ENCODE measurements at places on chromosomes 2 and 18.

GRCh38 chr2:188382107-188382506, 90.4 kb downstream of the GULP1 start:
- DNase-seq, result no peak

DNA sequence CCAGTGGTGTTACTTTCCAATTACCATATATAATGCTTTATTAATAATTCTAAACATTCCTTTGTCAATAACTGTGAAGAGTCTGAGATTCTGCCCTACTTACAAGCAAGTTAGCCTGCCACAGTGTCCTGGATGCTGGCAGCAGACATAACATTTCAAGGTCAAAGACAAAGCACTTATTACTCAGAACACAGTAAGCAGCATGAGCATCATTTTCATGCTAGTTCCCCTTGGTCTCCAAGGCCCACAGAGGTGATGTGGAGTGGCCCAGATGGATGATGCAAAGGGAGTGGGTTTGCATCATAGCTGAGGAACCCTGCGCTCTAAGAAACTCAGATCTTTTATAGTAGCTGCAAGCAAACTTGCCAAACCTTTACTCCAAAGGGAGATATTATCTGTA, 349.7 kb downstream of the ZEB2 start:
- no peak for DNase-seq

GRCh38 chr2:40287773-40288172, 164.1 kb downstream of the SLC8A1 start:
- DNase-seq, result no peak

DNA sequence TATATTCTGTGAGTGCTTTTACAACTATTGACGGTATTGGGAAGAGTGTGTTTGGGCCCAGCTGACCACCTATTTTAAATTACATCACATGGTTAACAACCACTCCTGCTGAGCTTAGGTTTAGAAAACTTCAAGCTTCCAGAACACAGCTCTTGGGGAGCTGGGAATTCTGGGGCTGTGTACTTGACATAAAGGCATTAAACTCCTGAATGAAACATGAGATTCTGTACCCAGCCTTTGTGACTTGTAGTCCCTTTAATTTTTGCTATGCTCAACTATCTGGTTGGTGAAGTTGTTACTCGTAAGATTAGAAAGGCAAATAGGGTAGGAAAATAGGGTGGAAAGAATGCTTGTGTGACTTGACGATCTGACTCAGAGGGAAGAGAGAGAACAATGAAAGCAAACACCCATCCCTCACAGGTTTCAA, 66.9 kb downstream of the LTBP1 start:
- DNase-seq, result no peak

DNA sequence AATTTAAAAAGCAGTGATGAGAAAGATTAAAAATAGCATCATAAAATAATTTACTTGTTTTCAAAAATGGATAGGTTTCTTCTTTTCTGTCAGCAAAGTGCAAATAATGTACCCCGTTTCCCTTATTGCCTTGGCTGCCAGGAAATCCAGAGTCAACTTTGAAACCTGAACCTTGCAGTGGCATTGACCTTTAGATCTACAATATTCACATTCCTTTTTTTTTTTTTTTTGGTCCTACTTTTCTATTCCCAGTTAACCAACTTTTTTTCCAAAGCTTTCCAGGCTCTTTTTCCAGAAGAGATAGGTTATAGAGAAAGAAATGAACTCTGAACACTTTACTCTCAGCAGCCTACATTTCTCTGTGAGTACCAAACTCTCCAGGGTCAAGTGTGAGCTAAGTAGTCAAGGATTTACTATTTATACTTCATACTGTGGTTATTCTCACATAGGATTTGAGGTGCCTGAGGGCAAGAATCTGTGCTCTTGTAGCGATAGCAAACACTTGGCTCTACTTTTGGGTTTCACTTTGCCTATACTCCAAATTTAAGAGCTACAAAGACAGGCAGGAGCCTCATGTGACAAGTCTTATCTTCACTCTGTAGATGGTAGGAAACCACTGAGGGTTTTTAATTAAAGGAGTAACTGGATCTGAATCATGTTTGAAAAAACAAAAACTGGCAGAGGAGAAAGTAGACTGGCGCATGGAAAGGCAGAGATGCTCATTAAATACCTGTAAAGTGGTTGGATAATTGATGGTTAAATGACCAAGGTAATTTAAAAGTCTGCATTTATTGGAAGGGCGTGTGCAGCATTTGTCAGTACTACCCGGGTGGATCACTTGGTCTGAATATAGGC, 63.2 kb upstream of the TMEM17 start:
- DNase-seq, result no peak

GRCh38 chr2:29526587-29527586, 394.5 kb downstream of the ALK start:
- DNase-seq, result no peak

DNA sequence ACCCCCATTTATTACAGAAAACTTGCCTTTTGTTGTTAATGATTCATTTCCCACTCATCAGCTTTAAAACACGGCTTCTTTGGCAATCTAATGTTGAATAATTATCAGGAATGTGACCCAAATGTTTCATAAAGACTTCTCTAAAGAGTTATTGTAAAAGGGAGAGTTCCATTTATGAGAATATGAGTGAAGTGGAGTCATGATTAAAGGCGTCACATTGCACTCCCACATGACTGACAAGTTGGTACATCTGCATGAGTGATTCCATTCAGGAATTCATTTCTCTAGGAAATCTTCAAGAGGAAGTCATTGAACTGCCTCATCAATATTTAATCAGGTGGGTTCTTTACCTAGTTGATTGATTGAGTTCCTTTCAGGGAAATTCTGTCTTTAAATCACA, 184.8 kb downstream of the LNPK start:
- DNase-seq, result no peak

DNA sequence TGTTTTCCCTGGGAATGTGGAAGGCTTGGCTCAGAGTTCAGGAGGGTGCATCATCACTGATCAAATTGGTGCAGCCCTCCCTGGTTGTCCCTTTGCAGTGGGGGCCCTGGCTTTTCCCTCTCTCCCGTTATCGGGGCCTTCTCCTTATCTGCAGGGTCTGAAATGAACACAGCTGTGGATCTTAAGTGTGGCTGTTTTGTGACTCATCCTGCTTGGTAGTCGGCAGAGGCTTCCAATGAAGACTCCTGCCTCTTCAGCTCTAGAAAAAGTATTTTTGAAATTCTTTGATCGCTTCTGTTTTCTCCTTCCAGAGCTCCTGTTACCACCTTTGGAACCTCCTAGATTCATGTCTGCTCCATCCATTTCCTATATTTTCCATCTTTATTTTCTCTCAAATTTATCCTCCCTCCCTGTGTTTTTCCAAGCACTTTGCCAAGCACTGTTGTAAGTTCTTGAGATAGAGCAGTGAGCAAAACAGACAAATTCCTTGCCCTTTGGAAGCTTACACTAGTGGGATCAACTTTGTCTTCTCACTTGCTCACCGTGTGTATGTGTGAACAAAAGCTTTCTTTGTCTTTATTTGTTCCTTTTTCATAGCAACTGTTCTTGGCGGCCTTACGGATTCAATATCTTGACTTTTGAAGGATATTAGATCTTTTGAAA, 45.7 kb downstream of the RALB start:
- no peak for DNase-seq

GRCh38 chr2:23761638-23762037, 165.3 kb downstream of the ATAD2B start:
- no peak for DNase-seq

- no peak for DNase-seq
Observed at GRCh38 chr2:75870651-75871137, 160.0 kb upstream of the GCFC2 start.

DNA sequence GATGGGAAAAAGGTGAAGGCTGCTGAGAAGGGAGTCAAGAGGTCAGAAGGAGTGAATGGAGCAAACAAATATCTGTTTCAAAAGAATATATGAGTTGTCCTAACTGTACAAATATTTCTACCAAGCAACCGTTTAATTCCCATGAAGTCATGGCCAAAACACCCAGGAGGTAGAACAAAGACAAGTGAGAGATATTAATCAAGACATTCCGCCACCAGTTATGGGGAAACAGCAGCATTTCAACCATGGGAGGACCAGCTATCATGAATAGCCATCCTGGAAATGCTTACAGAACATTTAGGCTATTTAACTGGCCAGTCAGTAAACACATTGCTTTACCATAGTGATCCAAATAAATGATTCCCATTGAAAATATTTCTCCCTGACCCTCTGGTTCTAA, 396.3 kb downstream of the IRS1 start:
- DNase-seq, result no peak

DNA sequence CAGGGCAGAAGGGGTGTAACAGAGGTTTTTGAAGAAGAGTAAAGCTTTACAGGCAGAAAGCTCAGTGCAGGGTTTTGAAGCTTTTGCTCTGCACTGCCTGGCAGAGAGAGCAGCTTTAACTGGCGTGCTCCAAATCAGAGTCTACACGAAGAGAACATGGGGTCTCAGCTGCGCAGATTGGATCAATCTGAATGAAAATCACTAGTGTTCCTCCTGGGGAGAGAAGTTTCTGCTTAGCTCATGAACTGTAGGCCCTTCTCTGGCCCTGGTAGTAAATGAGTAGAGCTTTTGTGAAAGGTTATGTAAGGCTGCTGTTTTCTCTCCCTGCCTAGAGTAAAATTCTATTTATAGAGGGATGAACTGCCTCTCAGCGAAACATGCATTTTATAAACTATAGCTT, 13.6 kb downstream of the DCC start:
- no peak for DNase-seq

DNA sequence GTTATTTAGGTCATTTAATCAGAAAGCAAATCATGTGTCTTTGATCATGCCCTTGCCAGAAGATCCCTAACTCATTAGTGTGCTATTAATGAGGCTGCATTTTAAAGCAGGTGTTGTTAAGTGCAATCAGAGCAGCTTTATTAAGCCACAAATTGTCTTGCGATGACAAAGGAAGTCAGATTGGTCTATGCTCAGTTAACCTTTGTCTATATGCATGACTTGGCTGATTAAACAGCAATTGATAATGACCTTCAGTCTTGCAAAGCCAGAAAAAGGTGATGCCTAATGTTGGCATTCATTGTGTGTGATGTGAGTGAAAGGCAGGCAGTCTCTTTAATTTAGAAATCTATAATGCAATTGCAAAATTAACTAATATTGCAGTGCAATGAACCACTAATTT, 166.9 kb downstream of the RND3 start:
- DNase-seq, result no peak

GRCh38 chr2:201130524-201131186, 14.7 kb downstream of the CFLAR start:
- no peak for DNase-seq
